ENCODE measurements at places on chromosomes 7 and 10.
A peak's percentile ranks its signal among the peaks of the same experiment; 100 is the strongest.

GRCh38 chr7:11491811-11492210, 340.2 kb downstream of the THSD7A start:
- DNase-seq, result no peak

DNA sequence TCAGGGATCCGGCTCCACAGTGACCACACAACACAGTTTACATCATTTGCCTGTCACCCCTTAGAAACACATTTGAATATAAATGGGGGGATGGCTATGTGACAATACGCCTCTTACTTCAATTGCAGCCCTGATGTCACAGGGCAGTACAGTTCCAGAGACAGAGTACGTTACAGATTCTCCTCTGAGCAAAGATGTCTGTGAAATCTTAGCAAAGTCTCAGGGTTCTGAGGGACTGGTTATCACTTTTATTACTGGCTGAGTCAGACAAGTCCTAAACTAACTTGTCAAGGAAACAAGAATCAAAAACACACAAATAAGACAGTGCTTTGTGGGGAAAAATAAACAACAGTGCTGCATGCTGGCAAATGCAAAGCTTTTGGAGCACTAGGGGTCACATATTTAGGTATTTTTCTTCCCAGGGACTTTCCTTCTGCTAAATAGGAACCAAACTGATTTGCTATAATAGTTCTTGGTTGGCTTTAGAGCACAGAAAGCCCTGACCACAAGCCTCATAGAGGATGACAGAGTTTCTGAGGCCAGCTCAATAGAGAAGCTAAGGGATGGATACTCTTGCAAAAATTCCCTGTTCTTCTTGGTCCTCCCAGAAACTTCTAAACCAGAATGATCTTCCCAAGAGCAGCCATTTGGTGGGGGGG, 501.6 kb downstream of the GRID1 start:
- DNase-seq, result no peak

DNA sequence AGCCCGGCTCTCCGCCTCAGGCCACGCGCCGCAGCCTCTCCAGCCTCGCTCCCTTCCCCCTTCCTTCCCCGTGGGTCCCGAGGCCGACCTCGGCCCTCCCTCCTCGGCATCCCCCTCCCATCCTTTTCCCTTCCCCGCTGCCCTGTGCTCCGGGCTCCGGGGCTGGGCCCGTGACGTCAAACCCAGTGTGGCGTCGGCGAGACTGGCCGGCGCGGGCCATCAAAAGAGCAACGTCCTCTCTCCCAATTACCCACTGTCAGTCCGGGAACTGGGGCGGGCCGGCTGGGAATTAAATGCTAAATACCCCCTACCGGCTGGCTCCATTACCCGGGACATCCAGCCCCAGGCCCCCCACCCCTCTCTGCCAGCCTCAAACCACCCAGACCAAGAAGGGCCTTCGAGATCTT, 2.6 kb upstream of the GATA3 start:
- no peak for DNase-seq

- peak; percentile 10 for DNase-seq
These were observed 365 bp downstream of the YME1L1 start for GRCh38 chr10:27153845-27154193.

DNA sequence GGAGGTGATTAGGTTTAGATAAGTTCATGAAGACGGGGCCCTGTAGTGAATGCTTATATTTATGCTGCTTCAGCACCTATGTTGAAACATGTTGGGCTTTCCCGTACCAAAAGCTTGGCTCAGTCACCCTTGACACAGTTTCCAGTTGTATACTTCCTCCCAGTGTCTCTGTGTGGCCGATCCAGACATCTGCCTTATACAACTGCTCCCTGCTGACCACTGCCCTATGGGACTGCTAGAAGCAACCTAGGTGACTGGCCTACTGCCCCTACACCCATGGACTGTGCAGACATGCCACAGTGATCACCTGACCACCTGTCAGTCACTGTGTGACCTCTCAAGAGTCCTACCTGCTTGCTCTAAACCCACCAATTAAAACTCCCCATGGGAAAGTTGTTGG, 22.6 kb upstream of the TSPAN13 start:
- no peak for DNase-seq

DNA sequence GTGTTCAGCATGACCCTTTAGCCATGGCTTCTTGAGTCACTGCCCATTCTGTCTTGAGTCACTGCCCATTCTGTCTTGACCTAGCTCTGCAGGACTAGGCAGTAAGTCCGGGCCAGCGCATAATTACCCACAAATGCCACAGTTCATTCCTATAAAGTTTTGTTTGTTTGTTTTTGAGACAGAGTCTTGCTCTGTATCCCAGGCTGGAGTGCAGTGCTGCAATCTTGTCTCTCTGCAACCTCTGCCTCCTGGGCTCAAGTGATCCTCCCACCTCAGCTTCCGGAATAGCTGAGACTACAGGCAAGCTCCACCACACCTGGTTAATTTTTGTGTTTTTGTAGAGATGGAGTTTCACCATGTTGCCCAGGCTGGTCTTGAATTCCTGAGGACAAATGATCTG, 32.7 kb upstream of the TARP start:
- DNase-seq, result no peak

DNA sequence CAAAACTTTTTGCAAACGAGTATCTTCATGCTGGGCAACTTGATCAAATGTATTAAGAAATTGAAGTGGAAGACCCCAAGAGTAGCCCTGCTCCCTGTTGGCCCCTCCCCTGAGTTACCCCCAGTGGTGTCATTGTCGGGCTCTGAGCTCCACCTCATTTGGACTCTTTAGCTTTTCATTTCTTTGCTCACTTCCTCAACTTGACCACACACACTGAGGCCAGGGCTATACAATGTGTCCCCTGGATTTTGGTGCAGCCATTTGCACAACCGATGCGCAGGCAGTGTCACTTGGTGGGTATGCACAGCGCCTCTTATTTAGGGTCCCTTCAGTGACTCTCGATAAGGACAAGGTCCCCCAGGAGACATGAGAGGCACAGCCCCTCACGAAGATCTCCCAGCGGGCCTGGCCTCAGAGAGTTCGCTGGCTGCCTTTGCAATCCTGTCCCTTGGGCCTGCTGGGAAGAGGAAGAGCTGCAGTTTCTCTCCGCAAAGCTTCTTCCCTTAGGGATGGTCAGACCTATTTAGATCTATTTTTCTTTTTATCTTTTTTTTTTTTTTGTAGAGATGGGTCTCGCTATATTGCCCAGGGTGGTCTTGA, 2.5 kb upstream of the MUC3A start:
- DNase-seq, result no peak

GRCh38 chr10:63593576-63593975, 72.4 kb downstream of the REEP3 start:
- peak; percentile 21 for DNase-seq

- DNase-seq, result peak; percentile 67
These were observed at the start of gene GSTK1 for GRCh38 chr7:143263266-143264195. GSTK1 (plus strand) TSS chr7:143263441; CDS start chr7:143263514, 73 bp downstream.

GRCh38 chr7:135197906-135198655, 13.2 kb downstream of the WDR91 start:
- no peak for DNase-seq

DNA sequence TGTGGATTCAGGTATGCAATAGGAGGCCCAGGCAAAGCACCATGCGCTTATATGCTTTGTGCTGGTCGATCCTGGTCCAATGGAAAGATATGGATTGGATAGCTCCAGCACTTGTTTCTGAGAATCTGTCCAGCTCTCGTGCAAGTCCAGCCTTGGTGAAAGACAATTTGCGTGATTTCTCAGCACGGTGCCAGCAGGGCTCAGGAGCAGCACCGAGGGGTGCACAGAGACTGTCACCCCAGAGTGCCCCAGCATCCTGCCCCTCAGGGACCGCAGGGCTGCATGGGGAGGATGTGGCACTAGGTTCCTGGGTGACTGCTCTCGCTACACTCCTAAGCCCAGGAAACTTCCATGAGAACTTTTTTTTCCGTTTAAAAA, 225.2 kb downstream of the WDR37 start:
- DNase-seq, result no peak

GRCh38 chr10:44068716-44069482, 316.0 kb downstream of the CXCL12 start:
- DNase-seq, result no peak

DNA sequence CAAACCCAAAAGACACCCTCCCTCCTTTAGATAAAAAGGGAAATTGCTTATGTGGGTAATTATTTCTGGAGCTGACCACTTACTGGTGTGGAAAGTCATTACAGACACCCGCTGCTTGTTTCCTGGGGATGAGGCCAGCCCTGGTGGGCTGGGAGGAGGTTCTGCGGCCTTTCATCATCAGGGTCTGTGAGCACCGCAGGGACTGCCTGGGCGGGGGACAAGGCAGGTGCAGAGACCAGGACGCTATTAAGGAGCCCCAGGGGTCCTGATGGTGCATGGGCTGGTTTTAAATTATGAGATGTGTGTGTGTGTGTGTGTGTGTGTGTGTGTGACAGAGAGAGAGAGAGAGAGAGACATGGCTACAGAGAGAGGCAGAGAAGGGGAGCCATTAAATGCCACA, 171.2 kb downstream of the DNAJB6 start:
- no peak for DNase-seq

- no peak for DNase-seq
These were observed 140.5 kb upstream of the RHOBTB1 start for GRCh38 chr10:61084493-61084892.

DNA sequence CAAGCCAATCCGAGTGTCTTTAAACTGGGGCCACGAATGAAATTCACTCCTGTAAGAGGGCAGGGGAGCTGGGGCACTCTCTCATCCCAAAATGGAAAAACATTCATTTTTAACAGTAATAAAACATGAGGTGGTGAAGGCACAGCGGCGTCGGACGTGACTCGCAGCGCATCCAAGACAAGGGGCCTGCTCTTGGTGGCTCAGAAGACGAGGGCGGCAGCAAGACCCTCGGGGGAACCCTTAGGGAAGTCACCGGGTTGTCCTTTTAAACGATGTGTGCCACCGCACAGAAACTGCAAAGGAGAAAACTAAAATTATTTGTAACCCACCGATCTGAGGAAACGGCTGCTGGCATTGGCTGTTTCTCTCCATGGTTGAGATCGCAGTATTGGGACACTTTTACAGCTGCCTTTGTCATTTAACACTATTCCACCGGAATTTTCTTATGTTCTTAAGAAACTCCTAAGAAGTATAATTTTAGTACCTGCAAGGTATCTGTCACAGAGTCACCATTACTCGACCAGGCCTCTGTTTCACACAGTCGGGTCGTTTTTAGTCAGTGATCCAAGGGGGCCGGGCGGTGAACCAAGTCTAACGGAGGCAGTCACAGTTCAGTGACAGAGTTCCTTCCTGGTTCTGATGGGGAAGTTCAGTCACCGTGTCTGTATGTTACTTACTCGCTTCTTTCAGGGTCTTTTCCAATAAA, 159.3 kb downstream of the PTPRN2 start:
- no peak for DNase-seq

DNA sequence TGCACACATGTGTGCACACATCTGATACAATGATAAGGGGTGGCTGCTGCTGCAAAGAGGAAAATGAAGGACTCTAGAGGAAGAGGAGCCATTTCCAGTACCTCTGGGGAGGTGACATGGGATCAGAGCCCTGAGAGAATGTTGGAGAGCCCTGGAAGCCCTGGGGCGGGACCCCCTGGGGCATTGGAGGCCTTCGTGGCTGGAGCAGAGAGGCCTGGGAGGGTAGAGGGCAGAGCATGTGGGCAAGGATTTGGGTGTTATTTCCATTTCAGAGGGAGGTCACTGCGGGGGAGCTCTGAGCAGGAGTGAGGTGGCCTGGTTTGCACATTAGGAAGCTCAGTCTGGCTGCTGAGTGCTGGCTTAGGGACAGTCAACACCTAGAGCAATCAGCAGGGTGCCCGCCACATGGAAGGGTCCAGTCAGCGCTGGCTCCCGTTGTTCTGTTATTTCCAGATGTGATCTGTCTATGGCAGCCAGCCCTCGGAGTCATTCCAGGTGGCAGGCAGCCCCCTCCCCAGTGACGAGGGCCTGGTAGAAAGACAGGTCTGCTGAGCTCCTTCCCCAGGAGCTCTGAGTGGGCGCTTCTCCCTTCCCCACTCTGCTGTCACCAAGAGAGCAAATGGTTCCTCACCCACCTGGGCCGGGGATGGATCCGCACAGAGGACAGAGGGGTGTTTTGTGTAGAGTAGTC, 24.1 kb upstream of the BTBD16 start:
- no peak for DNase-seq

DNA sequence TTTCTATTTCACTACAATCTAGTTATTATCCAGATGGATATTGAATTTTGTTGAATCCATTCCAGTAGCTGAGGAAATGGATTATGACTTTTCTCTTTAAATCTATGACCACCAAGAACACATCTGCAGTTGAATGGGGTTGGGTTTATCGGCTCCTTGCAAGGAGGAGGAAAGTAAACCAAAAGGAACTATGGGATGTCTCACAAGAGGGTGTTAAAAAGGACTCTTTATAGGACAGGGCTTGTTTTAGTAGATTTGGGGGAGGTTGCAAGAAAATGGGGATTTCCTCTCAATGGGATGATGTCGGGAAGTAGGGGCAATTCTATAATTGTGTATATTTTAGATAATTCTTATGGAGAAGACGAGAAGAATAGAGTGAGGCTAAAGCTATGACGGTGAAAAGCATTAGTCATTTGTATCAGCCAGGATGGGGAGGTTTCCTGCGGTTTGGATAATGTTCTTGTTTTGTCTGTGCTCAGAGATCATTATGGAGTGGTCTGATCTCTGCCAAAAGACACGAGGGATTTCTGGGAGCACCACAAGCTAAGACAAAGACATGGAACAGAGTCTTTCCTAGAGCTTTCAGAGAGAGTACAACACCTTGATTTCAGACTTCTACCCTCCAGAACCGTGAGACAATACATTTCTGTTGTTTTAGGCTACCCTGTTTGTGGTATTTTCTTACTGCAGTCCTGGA, 5.3 kb upstream of the LRRC61 start:
- DNase-seq, result peak; percentile 55

DNA sequence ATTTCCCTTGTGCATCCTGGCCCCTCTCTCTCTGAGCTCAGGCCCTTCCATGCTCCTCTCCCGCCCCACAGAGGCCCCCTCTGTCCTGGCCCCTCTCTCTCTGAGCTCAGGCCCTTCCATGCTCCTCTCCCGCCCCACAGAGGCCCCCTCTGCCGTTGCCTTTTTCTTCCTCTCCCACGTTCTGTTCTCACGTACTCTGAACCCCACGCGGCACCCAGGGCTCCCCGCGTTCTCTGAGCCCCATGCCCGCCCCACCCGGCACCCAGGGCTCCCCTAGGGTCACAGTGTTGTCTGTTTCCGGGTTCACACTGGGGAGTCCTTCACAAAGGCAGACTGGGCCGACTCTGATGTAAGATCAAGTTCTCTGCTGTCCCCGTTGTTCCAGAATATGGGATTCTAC, 336.8 kb downstream of the DNAJB6 start:
- DNase-seq, result no peak
